ENCODE measurements at places on chromosomes 1 and 21.

DNA sequence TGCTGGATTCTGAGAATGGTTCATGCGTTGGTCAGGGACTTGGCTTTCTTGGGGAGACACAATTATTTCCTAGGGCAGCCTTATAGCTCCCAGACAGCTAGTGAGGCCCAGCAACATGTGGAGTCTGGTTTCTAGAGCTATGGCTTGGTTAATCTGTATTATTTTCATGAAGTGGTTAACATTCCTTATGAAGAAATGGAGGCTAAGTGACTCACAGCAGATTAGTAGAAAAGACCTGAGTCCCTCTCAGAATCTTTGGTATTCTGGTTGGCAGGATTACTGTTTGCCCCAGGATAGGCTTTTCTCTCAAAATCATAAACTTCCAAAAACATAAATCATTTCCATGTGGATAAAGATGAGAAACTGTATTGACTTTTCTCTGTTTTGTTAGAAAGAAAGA, 42.3 kb downstream of the DUSP10 start:
- no peak for DNase-seq

DNA sequence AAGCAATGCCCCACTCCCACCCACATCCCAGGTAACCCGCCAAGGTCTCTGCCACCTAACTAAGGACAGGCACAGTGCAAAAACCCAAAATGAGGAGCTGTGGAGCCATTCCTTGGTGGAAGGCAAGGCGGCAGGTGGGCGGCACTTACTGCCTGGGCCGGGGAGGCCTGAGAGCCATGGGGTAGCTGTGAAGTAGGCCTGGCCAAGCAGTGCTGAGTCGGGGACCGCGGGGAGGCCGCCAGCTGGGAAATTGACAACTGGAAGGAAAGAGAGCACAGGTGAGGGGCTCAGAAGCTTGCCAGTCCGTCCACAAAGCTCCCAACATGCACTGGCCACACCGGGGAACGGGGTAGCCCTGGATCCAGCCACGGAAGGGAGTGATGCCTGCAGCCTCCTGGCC, 85.3 kb downstream of the NPHP4 start:
- DNase-seq: no peak

- DNase-seq: no peak
These were observed 2.6 kb downstream of the STXBP3 start for GRCh38 chr1:108749081-108749480.

DNA sequence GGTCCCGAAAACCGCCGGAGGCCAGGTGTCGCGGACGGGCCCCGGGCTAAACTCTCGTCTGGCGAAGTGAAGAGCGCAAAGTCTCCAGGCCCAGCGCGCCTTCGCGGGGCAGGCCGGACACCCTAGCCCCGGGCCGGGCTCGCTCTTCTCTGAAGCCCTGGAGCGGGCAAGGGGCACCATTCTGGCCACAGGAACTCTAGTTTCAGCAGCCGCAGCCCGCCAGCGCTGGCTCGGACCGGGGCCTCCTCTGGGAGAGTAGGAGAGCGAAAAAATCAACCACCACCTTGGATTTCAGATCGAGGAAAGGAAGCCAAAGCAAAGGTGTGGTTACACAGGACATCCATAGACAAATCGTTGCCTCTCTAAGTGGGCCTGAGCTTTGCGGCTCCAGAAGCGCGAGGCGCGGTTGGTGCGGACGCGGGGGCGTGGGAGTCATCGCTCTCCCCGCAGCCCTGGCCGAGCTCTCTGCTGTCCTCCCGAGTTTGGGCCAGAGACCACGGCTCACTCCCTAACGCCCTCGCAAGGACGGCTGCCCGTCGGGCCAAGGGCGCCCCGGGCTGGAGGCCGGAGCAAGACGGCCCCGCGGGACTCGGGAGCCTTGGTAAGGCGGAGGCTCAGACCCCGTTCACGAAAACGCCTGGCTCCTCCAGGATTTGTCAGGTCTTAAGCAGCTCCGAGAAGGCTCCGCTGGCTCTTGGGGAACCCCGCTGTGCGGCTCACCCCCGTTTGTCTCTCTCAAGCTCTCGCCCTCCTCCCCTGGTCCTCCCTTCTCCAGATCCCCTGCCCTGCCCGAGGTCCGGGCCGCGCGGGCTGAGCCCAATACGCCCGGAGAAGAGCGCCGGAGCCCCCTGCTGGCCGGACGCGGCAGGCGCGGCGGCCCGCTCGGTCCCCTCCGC, 132.9 kb upstream of the DPYD start:
- no peak for DNase-seq

GRCh38 chr1:37036667-37037053, 2.3 kb upstream of the GRIK3 start:
- no peak for DNase-seq

- no peak for DNase-seq
These were observed 15.0 kb upstream of the FAM131C start for GRCh38 chr1:16088351-16088911.

DNA sequence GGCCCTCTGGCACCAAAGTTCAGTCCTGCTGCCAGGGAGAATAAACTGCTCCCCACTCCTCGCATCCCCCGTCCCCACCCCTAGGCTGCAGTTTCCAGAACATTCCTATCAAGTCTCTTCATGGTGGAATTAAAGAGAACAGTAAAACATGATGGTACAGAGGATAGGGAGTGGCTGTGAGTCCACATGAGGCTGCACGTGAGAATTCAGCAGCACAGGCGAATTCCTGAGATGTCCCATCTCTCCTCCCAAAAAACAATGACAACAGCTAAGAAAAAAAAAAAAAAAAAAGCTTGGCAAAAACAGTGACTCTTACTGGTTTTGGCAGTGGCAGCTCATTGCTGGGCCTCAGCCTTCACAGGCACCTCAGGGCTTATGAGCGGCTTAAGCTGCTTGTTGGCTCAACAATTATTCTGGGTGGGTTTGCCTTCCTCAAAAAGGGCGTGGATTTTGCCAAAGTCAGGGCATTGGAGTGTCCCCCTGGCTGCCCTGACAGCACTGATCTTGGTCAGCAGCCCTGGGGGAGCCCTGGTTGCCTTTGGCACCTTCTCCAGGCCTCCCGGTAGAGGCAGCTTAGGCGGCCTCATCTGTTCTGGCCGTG, 5.7 kb upstream of the IFFO2 start:
- DNase-seq: no peak

GRCh38 chr1:170932236-170932635, 3.1 kb upstream of the MROH9 start:
- DNase-seq: no peak

DNA sequence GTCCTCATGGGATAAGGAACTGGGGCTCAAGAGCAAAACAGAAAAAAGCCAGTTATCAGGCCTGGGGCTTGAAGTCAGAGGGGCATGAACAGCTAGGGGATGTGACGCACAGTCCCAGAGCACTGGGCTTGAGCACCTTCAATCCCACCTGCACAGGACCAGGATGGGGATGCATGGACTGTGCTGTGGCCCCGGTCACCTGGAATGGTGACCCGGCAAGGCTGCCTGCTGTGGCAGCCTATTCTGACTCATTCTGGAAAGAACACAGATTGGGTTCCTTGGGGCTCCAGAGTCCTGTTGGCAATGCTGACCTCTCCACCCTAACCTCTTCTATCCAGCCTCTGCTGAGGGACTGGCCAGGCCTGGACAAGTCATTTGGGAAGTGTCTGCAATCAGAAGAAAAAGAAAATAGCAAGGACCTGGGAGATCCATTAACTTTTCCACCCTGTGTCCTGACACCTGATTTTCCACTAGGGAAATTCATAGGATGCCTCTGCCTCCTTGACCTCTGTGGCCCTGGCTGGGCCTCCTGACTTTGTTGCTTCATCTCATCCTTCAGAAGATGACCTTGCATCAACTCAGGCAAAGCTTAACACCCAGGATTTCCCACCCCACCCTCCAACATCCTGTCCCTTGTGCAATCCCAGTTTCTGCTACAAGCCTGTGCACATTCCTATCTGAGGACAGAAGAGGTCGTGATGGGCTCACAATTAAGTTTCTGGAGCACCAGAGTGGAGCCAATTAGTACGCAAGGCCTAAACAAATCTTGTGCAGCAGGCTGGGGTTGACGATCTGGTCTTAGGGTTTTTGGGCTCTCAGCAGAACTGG, 17.9 kb upstream of the FMOD start:
- no peak for DNase-seq

GRCh38 chr21:29133796-29134195, 3.4 kb downstream of the MAP3K7CL start:
- no peak for DNase-seq

DNA sequence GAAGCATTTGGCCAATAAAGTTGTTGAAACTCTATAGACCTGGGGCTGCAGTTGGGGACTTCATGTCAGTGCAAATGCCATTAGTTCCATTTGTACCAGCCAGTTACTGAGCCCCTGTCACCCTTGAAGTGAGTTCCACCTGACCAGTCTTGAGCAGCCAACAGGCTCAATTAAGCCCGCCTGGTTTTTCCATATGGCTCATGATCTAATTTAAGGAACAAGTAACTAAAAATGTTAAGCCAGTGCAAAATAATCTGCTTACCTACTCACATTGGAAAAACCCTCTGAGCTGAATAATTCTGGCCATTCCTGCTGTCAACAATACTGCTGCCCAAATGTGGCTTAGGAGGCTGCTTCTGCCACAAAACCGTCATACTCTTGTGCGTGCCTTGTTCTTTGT, 21.6 kb downstream of the NSUN4 start:
- DNase-seq: no peak

All from cortex of kidney (tissue), 1 donor.